Epithelial cell of proximal tubule (primary cell): ENCODE measurements at places on chromosomes 5 and 9. TPM values are rescaled to one million over a fixed set of nuclear protein-coding genes. Genes with fewer than 3 reads are reported as not detected.

DND1 gene
- 0.14 TPM in 1 of 2 replicates, not detected in the other for total RNA-seq

SLC46A2 gene
- not detected in 2 replicates for total RNA-seq

LHX3 gene
- not detected in 2 replicates for total RNA-seq

CARD9 gene
- total RNA-seq = 1.2 and 1.4 TPM in 2 replicates

GRCh38 chr5:138647261-138647788 lies 72.1 kb upstream of the HSPA9 start:
- DNase-seq = no peak

DNA sequence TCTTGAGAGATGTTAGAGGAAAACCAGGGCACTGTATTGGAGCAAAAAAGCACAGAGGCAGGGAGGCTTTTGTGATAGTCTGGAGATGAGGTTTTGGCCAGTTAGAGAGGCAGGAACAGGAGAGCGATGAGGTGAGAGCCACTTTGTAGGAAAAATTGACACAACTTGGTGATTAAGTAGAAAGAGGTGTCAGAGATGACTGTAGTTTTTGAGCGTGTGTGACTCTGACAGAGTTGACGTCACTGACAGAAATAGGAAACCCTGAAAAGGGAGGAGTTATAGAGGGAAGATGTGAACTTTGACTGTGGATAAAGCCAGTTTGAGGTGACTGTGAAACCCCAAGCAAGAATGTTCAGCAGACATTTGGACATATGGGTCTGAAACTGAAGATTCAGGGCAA lies 15.7 kb downstream of the NFX1 start:
- DNase-seq = no peak

DNA sequence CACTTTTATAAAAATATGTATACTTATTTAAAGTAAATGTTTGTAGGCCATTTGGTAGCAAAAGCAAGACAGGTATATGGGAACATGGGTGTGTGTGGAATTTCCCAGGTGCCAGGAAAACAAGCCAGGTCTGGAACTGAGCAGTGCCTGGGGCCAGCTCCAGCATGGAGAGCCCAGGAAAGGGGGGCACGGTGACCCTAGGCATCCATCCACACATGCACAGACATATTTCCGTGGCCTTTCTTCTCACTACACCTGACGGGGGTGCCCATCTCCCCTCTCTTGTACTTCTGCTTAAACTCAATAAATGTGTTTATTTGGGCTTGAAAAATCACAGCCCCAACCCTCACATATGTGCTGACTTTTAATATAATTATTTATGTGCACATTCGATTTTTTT lies 31.2 kb upstream of the CXCL14 start:
- no peak for DNase-seq

DNA sequence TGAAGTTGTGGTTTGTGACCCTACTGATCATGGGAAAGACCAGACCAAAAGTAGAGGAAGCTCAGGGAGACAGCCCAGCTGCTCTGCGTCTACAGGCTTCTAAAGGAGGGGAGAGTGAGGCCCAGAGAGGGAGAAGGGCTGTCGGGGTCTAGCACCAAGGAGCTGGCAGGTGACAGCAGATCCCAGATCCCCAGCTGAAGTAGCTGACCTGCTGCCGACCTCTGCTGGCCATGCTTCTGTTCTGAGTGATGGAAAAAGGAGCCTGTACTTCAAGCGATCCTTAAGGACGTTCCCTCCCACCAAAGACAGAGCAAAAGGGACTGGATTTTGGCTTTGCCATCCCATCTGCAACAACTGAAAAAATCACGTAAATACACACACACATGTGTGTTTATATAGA lies 22.7 kb upstream of the QSOX2 start:
- no peak for DNase-seq

DNA sequence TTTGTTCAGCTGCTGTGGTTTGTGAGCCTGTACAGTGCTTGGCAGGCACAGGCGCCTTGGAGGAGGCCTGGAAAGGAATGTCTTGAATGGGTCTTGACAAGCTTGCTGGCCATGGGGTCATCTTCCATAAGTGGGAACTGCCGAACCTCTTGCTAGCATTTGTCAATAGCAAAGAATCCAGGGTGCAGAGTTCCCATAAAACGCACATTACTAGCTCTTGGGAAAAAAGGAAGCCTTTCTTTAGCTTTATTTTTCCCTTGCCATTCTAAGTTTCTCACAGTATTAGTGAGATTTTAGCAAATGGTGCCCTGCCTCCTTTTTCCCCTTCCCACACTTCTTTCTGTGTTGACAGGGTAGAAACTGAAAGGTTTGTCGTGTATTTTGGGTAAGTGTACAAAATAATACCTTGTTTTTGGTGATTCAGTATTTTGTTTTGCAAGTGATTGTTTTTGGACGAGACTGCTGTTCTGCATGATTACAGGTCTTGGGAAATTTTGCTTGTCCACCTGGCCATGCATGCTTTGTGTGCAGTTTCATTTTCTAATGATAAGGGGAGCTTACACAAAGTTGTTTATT lies 82.0 kb downstream of the ADGRV1 start:
- DNase-seq = no peak

DNA sequence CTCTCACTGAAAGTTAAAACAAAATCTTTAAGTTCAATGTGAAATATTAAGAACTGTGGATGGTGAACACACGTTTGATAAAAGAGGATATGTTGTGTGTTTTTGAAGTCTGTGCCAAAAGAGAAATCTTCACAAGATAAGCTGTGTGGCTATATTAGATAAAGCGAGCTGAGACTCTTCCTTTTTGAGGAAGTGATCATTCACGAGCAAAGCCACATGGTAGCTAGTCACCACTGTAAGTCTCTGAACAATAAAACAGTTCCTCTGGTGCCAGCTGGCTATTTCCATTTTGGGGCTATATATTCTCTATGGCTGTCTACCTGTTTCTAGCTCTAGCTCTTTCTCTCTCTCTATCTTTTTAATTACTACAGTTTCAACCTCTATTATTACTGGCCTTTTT lies 1849.2 kb upstream of the C9orf72 start:
- DNase-seq = no peak

- no peak for DNase-seq
Observed at GRCh38 chr5:123810746-123811340, 298.9 kb downstream of the CSNK1G3 start.

DNA sequence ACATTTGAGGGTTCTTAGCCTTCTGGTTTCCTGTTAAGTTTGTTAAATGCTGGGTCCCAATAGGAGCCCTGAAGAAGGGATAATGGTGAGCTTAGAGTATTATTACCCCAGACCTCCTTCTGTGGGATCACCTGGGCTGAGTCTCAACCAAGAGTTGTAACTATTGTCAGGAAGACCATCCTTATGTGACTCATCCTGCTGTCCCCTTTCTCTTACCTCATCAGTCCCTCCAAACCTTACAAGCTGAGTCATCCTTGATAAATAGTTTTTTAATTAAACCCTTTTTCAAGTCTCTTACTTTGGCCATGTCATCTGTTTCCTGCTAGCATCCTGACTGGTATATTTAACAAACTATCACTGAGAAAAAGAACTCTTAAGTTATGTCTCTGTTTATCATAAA lies 502.8 kb downstream of the LRRC70 start:
- DNase-seq = no peak

GRCh38 chr5:75660678-75661465 lies 49.6 kb downstream of the ANKDD1B start:
- no peak for DNase-seq

- no peak for DNase-seq
Observed at GRCh38 chr5:146818822-146819221, 59.7 kb downstream of the PPP2R2B start.

GRCh38 chr9:76629205-76629990 lies 134.8 kb upstream of the PCA3 start:
- no peak for DNase-seq

DNA sequence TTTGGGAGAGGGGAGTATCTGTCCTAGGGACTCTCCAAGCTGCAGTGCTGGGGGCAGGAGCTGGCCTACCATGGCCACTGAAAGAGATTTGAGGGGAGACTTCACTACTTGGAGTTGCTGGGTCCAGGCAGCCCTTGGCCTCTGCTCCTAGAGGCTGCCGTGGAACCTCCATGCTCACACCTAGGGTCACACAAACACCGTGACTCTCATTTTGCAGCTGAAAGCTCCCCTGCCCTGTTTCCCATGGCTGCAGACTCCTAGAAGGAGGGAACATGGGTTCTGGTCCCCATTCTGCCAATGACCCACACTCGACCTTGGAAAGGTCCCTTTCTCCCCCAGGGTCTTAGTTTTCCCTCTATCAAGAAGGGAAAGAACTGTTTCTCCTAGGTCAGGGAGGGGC lies 147.1 kb upstream of the PPP1R26 start:
- DNase-seq = no peak

DNA sequence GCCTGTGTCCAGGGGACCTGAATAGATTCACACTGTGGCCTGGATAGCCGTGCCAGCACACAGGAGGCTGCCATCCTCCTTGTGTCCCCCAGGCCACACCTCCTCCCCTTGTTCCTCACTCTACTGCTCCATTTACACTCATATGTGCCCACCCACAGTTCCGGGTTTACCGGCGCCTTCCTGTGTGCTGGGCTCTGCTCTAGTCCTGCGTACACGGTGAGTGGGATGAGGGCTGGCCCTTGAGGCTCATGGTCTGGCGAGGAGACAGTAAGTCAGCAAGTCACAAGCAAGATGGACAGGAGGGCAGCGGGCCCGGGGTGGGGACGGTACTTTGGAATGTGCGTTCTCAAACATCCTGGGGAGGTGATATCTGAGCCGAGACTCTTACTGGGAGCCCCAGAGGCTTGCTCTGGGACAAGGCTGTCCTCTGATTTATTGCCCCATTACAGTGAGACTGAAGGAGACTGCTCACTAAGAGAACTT lies 32.4 kb upstream of the NXNL2 start:
- DNase-seq = no peak

DNA sequence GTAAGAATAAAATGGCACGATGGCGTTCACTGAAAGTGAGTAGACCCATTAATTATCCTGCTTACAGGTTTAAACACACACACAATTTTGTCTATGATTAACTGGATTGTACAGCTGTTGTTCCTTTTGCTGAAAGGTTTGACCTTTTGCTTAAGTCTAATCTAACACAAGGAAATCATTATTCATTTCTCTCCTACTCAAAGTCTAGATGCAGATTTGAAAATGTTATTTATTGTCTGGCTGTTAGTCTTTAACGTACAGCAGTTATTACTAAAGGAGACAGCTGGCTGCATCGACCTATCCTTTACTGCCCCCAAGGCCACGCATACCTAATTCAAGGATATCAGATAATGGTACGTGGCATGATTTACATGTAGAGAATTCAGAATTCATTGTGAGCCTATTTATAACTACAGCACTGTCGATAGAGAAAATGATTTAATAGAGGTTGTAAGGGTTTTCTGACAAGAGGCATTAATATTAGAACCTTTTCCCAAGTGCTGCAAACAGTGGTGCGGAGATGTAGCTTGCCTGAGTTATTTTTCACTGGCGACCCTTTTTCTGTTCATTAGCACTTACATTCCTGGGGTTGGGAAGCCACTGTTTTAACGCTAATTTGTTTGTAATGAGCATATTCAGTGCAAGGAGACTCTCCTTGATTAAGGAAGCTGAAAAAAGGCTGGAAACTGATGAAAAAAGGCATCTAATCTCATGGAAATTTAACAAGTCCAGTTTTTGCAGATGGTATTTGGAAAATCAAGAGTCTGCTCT lies 368.4 kb upstream of the GRAMD2B start:
- DNase-seq = peak; percentile 22

- DNase-seq = no peak
Observed at GRCh38 chr5:57004800-57005199, 52.9 kb upstream of the MIER3 start.

GRCh38 chr9:114382699-114383520 lies 4.9 kb downstream of the AKNA start:
- no peak for DNase-seq

DNA sequence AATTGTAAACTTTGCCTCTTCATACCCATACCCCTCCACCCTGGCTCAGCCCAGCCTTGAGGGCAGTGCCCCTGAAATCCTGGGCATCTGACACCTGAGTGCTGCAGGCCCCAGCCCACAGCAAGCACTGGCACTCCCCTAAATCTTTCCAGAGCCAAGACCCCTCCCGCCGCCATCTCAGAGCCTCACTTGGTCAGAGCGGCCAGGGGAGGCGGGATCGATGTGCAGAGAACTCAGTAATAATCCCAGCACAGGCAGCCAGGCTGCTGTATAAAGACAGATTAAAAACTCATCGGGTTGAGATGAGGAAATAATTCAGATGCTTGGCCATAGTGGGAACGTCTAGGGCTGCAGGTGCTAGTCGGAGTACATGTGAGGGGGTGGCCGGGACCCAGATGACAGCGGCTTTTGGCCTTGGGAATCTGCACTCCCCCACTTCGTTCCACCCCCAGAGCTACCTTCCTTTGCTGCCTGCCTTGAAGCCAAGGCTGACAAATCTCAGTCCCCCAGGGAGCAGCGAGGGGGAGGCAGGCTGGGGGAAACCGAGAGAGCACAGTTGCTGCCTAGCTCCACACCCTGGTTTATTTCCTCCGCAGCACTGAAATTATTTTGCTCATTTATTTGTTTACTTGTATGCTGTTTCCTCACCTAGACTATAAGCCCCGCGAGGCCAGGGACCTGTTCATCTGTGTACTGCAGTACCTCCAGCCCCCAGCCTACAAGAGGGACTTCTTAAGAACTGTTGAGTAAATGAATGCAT lies 19.5 kb upstream of the ARAP3 start:
- no peak for DNase-seq

GRCh38 chr9:36029765-36030528 lies 6.8 kb upstream of the RECK start:
- DNase-seq = peak; percentile 72
